ENCODE measurements at places on chromosomes 5 and 9.

DNA sequence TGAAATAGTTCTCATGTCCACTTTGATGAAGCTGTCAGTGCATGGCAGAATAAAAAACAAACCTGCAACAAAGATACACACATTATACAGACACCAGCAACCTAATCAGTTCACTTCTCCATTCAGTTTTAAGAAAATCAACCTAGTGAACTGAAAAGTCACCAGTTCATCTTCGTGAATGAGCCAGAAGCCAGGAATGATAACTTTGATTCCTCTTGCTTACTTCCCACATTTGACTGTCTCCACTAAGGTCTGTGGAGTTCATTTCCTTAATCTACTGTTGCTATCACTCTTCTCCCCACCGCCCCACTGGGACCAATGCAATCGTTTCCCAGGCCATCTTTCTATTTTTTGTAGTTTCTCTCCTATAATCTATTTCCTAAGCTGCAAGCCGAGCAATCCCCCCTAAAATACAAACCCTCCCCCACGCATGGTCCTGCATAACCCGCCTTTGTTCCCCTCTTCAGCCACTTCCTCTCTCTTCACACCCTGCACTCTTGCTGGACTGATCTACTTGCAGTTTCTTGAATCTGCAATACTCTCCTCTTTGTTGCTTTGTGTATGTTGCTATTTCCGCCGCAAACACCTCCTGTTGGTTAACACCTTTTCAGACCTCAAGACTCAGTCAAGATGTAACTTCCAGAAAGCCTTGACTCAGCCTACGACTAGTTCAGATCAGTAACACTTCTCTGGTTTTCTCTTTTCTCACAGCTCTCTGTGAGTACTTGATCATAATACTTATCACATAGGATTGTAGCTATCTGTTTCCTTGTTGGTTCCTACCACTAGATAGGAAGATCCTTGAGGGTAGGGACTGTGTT is 16.6 kb downstream of the STOM start:
- DNase-seq = no peak

- no peak for DNase-seq
These were observed 2.5 kb downstream of the TJP2 start for GRCh38 chr9:69176471-69177171.

- no peak for DNase-seq
These were observed 53.8 kb upstream of the CLINT1 start for GRCh38 chr5:157912621-157913325.

DNA sequence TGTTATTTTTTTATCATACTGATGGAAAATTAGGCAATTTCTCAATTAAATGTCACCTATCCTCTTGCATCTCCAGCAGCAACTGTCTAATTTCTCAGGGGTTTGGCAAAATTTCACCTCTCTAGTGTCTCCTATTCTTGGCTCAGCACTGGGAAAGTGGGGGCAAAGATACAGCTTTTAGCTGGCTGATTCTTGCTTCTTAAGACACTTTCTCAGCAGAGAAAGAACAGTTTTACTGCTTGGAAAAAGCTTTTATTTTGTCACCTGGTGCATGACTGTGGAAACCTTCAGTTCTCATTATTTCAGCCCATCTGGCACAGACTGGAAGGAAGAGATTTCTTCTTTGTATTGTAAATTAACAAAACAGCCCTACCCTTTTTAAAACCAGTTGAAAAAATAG is 283.6 kb upstream of the SGCD start:
- no peak for DNase-seq

- DNase-seq = peak; percentile 80
These were observed 192.4 kb downstream of the ARHGEF28 start for GRCh38 chr5:73818357-73818756.

GRCh38 chr5:588406-588995 is 23.6 kb upstream of the CEP72 start:
- no peak for DNase-seq

DNA sequence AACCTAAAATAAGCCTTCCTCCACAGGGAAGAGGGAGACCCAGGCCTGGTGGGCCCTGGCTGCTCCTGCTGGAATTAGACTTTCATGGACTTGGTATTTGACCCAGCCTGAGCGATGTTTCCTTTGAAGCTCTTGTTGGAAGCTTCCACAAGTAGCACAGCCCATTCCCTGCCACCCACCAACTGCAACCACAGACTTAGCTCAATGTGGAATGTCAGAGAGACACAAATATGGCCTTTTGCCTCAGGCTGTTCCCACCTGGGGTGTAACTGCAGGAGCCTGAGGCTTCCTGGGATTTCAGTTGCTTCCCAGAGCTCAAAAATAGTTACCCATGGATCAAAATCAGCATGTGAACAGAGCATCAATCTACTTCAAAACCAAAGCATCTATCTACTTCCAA is 70.3 kb upstream of the LHFPL2 start:
- DNase-seq = no peak

DNA sequence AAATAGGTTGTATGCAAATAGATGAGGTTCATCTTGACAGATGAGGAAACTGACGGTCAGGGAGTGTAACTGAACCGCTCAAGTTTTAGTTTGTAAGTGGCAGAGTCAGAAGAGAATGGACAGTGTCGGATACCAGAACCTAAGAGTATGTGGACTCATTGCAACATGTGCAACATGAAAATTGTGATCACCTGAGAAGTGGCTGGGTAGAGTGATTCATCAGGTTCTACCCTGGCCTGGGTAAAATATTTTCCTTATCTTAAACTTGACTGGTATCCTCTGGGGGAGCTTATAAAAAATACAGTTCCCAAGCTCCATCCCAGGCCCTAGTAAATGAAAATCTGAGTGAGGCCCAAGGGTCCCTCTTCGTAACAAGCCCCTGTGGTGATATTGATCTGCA is 35.2 kb upstream of the MIER3 start:
- no peak for DNase-seq

GRCh38 chr5:142149363-142149762 is 40.8 kb downstream of the NDFIP1 start:
- no peak for DNase-seq

- no peak for DNase-seq
These were observed 104.7 kb upstream of the ISL1 start for GRCh38 chr5:51278539-51278938.

- DNase-seq = peak; percentile 13
These were observed 8.0 kb upstream of the PCA3 start for GRCh38 chr9:76756268-76756640.

DNA sequence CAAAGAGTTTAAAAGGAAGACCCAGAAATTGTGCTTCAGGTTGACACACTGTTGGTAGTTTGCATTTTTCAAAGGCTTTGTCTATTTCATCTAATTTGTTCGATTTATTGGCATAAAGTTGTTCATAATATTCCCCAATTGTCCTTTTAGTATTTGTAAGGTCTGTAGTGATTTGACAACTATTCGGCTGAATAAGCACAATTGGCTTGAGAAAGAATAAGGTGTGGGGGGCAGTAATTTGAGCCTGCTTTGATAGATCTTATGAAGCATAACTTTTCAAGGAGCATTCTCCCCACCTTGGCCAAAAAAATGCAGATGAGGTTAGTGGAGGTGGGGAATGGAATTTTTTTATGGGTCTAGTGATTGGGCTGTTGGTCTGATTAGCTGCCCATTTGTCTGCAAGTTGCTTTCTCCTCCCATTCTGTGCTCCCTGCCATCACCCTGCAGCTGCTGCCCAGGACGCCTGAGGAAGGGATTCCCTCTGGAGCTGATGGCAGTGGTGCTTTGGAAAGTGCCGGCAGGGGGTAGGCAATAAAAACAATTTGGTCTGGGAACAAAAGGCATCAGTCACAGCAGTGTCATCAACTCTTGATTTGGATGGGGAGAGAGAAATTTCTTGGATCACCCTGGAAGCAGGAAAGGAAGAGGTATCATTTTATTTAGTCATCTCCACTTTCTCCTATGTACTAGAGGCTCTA is 26.6 kb downstream of the WNT8A start:
- DNase-seq = no peak

Data from GM04503 (cell line).